ENCODE measurements at places on chromosomes 5 and 9. TPM values are rescaled to one million over a fixed set of nuclear protein-coding genes. Genes with fewer than 3 reads are reported as not detected.

Gene SH3PXD2B
- total RNA-seq, result 47.7 TPM

Gene SHC3
- total RNA-seq, result under 0.01 TPM

Gene CCL27
- 0.34 TPM for total RNA-seq

Gene TAS2R1
- total RNA-seq, result not detected

Gene ARRDC3
- 53.0 TPM for total RNA-seq

Gene ELOVL7
- total RNA-seq, result 11.5 TPM

Gene PPIC
- total RNA-seq, result 40.7 TPM

Gene F12
- 9.8 TPM for total RNA-seq
